LoVo (cell line): ENCODE measurements at places on chromosomes 1 and 21.
A peak's percentile ranks its signal among the peaks of the same experiment; 100 is the strongest.

- DNase-seq, result no peak
Observed at GRCh38 chr1:89669441-89669840, 36.5 kb downstream of the LRRC8C start.

- no peak for DNase-seq
Observed at GRCh38 chr1:5501206-5501930, 490.9 kb downstream of the NPHP4 start.

- no peak for DNase-seq
Observed at GRCh38 chr1:116966791-116967190, 34.8 kb upstream of the CD101 start.

GRCh38 chr1:45116340-45116739 is 90.1 kb downstream of the ZSWIM5 start:
- DNase-seq, result no peak

DNA sequence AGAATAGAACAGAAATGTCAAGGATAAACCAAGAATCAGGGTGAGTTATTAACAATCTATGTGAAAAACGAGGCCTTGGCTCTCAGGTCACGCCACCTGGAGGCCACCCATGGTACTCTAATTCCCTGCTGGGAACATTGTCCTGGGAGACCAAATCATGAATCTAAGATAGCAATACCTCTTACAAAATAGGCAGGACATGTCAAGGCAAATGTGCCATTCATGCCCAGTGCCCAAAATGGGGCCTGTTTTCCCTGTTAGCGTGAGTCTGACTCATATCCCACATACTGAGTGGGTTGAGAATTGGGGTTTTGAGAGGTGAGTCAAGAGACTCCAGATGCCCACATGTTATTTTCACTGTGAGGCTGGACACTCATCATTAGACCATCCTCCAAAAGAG is 380.8 kb downstream of the HHIPL2 start:
- peak; percentile 9 for DNase-seq

- DNase-seq, result no peak
Observed at GRCh38 chr1:170240409-170240808, 94.7 kb downstream of the NTMT2 start.

GRCh38 chr21:42381347-42381984 is 14.4 kb downstream of the TMPRSS3 start:
- DNase-seq, result peak; percentile 61

DNA sequence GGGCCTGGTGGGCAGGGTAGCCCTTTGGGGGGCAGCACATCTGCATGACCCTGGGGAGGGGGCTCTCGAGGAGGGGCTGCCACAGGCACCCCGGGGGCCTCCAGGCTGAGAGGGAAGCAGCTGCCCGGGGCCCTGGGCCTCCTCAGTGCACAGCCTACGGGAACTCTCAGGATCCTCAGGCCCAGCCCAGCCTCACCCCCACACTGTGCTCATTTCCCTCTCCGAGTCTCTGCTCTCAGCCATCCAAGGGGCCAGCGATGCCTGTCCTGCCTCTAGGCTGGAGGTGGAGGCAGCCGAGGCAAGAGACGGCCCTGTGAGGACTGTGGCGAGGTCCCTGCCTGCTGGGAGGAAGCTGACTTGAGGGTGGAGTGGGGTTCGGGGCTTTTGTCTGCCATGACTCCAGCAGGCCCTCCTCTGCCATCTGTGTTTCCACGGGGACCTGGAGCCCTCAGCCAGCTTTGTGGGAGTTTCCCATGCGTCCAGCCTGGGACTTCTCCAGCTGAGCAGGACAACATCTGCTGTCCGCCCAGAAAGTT is 7.2 kb upstream of the PLEKHG5 start:
- DNase-seq, result no peak

- DNase-seq, result no peak
Observed at GRCh38 chr1:180387413-180387812, 115.0 kb downstream of the ACBD6 start.

- DNase-seq, result no peak
Observed at GRCh38 chr1:41650028-41650880, 165.8 kb upstream of the EDN2 start.

- DNase-seq, result no peak
Observed at GRCh38 chr1:163273766-163274441, 47.9 kb upstream of the NUF2 start.

DNA sequence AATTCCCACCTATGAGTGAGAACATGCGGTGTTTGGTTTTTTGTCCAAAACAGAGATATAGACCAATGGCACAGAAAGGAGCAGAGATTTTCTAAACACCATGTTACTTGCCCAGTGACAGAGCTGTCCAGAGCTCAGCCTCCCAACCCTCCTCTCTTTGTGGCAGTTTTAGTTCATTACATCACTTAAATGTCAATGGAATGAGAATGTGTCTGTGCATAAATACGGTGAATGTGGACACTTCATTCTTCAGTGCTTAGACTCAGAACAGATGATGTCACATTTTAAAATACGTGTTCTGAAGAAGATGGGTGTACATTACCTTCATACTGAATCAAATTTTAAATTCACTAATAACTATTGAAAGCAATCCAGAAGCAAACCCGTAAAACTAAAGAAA is 374.9 kb downstream of the DSCAM start:
- DNase-seq, result no peak

DNA sequence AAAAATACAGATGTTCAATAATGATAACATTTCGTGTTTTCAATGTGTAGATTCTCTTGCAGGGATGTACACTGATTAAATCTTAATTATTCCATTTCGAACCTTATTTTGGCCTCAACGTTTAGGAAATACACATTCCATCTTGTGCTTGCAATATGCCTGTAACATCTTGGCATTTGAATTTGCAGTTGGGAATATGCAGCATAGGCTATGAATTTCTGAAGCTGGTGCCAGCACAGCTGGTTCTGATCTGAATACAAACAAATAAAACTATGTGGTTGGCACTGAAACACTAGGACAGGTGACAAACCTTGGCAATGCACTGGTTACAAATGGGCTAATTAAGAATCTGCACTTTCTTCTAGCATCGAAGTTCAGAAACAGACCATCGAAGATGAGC is 108.4 kb downstream of the ERG start:
- DNase-seq, result no peak

GRCh38 chr1:222801067-222801466 is 13.8 kb upstream of the DISP1 start:
- no peak for DNase-seq

DNA sequence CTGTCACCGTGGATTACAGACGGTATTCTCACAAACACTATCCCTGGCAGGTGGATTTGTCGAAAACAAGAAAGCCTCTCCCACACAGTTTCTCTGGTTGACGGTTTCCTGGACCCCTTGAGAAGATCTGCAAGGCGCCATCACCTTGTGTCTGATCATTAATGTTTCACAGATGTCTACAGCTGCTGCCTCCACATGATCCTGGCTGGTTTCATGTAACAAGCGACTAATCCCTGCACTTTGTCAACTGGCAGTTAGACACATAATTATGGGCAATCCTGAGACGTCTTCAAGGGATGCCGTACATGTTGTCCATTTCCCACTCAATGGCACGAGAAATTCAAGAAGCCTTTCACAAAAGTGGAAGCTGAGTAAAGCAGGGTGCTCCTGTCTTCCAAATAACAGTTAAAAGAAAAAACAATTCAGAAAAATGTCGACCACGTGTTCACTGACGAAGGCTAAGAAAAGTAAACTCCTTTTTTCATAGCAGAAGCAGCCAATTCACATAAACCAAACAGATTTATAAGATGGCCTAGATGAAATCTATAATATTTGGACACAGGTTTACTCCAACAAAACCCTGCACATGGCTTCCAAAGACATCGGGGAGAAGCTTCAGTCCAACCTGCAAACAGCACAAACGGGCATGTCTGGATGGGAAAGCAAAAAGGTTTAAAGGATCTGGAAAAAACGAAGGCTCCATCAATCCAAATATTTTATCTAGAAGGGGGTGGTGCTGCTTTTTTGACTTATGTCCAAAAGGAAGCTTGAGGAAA is 52.2 kb downstream of the CAPZB start:
- no peak for DNase-seq

GRCh38 chr1:10934150-10934818 is 78.2 kb upstream of the TARDBP start:
- no peak for DNase-seq

DNA sequence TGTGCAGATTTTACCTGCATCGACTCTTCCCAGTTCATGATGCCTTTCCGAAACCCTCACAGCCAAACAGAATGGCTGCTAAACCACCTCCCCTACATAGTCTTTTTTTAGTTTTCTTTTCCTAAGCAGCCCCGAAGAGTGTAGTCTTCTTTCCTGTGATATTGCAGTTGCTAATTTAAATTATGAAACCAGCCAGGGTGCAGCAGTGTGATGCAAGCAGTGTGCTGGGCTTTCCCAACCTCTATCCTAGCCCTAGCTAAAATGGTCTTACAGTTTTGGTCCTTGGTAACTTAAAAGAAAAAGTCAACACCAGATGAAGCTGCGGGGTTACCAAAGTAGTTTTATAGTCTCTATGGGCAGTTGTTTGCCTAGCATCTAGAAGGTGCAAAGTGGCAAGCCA is 82.0 kb upstream of the GCLM start:
- no peak for DNase-seq

GRCh38 chr1:62790716-62791115 is 6.8 kb downstream of the ATG4C start:
- DNase-seq, result no peak

GRCh38 chr1:67561704-67562113 is 123.3 kb upstream of the GADD45A start:
- DNase-seq, result peak; percentile 82

DNA sequence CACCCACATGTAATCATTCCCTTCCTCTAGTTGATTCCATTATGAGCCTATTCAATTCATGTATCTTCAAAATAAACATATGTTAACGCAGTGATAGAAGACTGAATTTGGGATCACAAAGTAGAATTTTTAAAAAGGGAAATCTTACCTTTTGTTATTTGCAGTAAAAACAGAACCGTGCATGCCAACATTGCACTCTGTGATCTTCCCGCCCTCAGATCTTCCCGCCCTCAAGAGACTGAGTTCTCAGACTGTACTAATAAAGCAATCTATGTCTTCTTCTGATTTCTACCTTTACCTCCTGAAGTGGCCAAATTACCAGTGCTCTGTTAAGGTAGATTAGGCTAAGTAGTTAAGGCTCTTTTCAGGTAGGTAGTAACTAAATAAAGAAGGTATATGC is 3.6 kb upstream of the SUCO start:
- no peak for DNase-seq

GRCh38 chr1:232589812-232590743 is 39.9 kb downstream of the SIPA1L2 start:
- DNase-seq, result no peak

DNA sequence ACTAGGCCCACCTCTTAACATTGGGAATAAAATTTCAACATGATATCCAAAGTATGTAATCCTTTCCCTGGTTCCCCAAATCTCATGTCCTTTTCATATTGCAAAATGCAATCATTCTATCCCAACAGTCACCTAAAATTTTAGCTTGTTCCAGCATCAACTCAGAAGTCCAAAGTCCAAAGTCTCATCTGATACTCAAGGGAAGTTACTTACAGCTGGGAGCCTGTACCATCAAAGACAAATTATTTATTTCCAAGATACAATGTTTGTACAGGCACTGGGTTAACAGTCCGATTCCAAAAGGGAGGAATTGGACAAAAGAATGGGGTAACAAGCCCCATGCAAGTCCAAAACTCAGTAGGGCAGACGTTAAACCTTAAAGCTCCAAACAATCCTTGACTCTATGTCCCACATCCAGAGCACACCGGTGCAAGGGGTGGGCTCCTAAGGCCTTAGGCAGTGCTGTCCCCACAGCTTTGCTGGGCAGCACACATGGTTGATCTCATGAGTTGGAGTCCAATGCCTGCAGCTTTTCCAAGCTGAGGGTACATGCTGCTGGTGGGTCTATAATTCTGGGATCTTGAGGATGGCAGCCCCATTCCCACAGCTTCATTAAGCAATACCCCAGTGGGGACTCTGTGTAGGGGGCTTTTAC is 78.8 kb downstream of the DDAH1 start:
- no peak for DNase-seq

- no peak for DNase-seq
Observed at GRCh38 chr1:102163799-102164198, 167.1 kb upstream of the OLFM3 start.

DNA sequence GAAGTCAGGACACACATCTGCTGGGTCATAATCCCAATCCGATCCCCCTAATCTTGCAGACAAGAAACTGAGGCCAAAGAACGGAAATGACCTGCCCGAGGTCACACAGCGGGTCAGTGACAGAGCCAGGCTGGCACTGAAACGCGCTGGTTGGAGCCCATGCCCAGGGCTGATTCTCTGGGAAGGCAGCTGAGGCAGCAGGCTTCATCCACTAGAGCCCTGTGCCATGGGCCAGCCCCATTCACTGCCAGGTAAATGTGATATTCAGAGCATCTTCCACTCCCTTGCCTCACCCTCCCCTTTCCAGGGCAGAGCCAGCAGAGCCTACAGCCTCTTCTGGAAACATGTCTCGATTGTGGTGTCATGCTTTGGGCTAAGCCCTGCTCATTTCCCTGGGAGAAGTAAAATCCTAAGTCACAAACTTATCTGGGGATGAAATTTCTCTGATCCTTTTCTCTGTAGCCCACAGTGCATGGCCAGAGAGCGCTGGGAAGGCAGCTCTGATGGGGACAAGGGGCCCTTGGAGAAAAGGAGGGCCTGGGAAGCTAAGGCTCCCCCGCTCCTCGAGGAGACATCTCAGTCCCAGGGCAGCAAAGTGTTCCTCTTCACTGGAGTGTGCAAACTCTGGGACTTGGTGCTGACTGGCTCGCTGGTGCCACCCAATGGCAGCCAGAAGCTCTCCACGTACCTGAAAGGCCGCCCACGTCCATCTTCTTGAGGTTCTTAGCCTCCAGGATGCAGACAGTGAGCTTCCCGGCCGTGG is 110.4 kb downstream of the SYT2 start:
- DNase-seq, result peak; percentile 45
